ENCODE measurements at places on chromosomes 7 and 10. TPM values are rescaled to one million over a fixed set of nuclear protein-coding genes. Genes with fewer than 3 reads are reported as not detected.

GOLGA7B gene
- 3.9 TPM for total RNA-seq

TMEM26 gene
- total RNA-seq: 0.06 TPM

KIF5B gene
- 67.0 TPM for total RNA-seq

CNNM1 gene
- total RNA-seq: 26.2 TPM

CALHM3 gene
- 0.20 TPM for total RNA-seq

ANKRD2 gene
- 4.4 TPM for total RNA-seq

UCN3 gene
- not detected for total RNA-seq
